Transverse colon (tissue), 4 donors: ENCODE measurements at places on chromosomes 12 and 14.

DNA sequence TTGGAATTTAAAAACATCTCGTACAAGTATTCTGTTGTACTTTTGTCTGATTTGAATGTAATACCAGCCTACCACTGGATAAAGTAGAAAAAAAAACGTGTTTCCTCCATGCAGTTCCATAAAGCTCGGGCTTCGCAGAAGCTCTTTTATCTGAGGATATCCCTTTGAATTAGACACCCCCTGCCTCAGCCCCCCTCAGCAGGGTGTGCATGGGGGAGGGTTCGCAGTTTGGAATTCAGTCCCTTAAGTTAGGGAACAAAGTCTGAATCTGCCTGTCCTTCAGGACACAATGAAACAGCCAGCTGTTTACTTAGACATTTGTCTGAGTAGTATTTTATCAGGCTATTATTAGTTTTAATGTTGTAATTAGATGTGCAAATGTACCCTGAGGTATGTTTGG lies 234.0 kb upstream of the CAND1 start:
- no peak for DNase-seq

GRCh38 chr12:546265-546919 lies 86.7 kb downstream of the B4GALNT3 start:
- no peak for DNase-seq

GRCh38 chr12:110697236-110697635 lies 8.3 kb upstream of the HVCN1 start:
- DNase-seq, result no peak

DNA sequence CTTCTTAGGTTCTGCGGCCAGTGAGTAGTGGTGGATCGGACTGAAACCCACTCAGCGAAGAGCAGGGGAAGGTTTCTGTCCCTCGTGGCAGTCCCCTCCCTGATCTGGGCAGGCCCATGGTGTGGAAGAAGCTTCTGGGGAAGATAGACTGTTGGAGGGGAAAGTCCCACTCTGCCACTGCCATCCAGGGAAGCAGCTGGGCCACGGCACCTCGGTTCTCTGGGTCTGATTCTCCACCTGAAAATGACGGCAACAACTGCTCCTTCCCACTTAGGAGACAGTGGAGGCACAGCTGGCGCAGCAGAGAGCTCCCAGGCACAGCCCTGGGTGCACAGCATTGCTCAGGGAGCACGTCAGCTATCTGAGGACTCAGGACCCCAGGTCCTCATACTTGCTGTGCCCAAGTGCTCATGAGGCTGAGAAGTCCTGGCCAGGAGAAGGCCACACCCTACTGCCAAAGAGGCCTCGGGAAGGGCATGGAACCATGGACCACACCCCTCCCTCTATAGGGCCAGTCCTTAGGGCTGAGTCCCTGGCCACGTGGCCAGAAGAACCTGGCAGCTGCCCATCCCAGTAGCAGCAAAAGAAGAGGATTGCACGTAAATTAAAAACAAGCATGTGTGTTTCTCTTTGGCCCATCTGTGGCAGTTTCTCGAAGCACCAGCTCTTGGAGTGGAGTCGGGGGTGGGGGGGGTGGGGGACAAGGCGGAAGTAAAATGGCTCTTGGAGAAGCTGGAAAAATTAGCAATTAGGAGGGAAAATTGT lies 85.3 kb upstream of the BCL11B start:
- DNase-seq, result no peak

DNA sequence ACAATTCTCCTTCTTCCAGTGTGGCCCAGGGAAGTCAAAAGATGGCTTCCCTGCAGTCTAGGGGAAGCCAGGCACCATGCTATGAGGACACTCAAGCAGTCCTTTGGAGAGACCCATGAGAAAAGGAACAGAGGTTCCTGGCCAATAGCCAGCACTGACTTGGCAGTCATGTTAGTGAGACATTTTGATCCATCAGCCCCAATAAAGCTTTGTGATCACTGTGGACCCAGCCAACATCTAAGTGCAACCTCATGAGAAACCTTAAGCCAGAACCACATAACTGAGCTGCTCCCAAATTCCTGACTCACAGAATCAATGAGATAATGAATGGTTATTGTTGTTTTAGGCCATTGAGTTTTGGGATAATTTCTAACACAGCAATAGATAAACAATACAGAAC lies 51.0 kb upstream of the NAP1L1 start:
- no peak for DNase-seq

GRCh38 chr14:80850197-80850814 lies 91.2 kb downstream of the CEP128 start:
- no peak for DNase-seq

GRCh38 chr12:60947533-60947932 lies 1312.7 kb upstream of the USP15 start:
- DNase-seq, result no peak

- no peak for DNase-seq
These were observed 106.4 kb upstream of the PLEKHG7 start for GRCh38 chr12:92596383-92596782.
